ENCODE measurements at places on chromosomes 11 and 22.
A peak's percentile ranks its signal among the peaks of the same experiment; 100 is the strongest.

DNA sequence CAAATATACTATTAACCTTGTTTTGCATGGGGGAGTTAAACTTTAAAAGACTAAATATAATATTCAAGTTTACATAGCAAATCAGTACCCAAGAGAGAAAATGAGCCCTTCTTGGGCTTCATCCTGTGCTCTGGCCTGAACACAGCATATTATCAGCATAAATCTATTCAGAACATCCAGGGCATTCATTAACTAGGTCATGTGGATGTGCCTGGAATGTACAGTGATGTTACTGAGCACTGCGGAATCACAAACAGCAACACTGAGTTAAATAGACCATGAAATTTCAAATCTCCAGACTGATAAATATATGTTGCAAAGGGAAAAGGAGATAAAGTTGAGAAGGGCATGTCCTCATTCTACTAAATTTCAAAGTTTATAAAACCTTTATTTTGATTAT is 426.4 kb downstream of the AASDHPPT start:
- no peak for DNase-seq

DNA sequence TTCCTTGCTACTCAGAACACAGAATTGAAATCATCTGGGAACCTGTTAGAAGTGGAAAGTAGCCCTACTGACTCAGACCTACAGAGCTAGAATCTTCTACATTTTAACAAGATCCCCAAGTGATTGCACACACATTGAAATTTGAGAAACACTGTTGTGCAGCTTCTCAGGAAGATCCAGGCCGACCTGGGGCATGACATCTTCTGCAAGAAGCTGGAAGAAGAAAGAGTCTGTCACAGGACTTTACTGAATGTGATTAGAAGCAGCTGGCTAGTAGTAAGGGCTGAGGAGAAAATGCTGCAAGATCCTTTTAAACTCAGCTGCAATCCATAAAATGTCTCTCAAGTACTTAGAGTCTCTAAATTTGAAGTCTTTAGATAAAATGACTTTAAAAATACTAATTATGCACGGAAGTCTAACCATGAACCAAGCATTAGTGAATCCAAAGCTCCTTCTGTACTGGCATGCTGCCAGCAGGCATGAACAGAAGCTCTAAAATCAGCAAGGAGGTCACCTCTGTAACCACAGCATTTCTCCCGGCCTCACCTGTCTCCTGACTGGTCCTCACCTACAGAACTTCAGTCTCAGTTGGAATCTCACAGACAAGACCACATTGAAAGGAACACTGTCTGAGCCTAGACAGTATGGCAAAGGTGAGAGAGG is 85.0 kb downstream of the SERGEF start:
- DNase-seq: no peak

DNA sequence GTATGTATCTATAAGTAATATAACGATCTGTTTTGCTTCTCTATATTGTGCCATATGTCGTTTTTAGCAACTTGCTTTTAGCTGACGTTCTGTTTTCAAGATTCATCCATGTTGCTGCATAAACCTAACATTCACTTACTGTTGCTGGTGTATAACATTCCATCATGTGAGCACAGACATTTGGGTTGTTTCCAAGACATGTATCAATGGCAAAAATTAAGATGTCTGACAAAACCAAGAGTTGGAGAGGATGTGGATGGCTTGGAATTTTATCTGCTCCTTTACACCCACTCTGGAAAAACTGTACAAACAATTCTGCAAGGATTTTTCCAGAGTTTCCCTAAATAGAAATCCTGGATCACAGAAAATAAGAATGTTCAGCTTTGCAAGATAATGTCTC is 40.9 kb downstream of the DGCR2 start:
- no peak for DNase-seq

DNA sequence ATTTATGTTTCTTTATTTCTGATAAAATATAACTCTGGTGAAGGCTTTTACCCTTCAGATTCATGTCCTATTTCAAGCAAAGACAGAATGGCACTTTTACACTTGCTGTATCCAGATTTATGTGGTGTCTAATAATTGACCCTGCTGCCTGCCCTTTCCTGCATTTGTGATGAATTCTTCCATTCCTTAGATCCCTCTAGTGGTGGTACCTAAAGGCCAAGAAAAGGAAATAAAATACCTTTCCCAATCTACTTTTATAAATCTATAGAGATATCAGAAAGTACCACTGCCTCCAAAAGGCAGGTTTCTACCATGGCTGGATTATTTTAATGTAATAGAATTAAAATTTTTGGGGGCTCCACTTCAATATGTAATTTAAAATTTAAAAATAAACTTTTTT is 34.2 kb downstream of the CCDC81 start:
- no peak for DNase-seq

GRCh38 chr22:22698263-22698750 is 53.9 kb downstream of the GGTLC2 start:
- DNase-seq: peak; percentile 7

GRCh38 chr11:19938866-19939265 is 221.4 kb downstream of the DBX1 start:
- no peak for DNase-seq

DNA sequence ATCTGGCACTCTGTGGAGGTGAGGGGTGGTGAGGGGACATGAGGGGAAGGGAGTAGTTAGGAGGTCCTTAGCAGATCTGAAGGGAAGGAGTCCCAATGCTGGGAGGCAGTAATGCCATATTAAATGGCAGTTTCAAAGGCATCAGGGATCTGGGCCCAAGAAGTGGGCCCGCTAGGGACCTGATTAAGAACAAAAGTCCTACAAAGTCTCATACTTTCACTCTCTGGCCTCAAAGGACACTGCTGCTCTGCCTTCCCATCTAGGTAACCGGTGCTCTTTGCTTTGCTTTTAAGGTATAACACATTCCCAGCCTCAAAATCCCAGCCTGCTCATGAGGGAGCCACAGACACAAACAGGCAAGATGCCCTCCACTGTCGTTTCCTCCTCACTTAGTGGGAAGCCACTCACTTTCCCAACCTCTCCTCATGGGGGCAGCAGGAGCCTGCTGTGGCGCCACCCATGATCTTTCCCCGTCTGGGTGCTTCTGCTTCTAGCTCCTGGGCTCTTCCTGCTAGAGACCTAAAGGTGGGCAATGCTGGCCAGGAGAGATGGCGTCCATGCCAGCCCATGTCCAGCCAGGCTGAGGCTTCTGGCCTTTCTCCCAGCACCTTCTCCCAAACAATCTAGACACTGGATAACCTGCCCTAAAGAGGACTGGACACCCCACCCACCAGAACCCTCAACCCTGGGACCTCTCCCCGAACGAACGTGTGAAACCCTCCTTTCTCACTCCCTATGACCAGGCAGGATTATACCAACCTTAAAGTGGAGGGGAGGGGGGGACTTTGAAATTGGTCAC is 68.3 kb downstream of the PLEKHA7 start:
- peak; percentile 61 for DNase-seq

DNA sequence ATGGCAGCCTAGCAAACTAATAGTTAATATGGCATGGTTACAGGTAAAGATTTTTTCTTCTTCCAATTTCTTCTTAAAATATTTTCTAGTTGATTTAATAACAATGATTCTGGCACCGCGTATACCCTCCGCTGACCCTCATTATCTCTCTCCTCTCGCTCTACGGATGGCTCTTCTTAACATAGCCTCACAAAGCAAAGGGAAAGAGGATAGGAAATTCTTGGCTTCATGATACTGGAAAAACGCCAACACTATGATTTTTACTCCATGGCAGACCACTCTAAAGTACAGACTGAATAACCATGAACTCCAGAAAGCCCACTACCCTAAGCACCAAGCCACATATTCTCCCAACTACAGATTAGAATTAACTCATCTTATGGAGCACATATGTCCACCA is 6.1 kb downstream of the PI4KA start:
- no peak for DNase-seq

DNA sequence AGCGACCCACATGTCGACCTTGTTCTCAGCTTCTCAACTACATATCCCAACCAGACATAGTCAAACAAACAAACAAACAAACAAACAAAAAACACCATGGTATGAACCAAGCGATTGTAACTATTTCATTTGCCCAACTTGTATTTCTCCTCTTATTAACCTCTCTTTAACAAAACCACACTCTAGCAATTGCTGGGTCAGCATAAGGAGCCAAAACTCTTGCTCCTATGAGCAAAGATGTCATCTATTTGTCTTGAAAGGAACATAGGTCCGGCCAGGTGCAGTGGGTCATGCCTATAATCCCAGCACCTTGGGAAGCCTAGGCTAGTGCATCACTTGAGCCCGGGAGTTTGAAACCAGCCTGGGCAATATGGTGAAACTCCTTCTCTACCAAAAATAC is 145.6 kb downstream of the WT1 start:
- DNase-seq: no peak

DNA sequence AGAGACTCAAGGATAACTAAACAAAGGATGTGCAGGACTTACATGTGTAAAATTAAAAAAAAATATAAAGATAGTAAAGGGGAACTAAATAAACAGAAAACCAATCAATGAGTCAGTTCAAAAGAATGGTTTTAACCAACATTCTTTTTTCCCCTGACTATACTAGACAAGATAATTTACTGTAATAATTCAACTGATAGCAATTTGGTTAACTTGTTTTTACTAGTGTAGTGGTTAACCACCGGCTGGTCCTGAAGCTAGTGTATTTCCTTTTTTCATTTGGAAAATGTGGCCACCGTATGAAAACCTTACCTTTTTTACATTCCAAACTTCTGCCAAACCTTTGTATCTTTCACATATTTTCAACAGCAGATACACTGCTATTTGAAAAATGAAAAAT is 123.1 kb downstream of the ARHGAP42 start:
- no peak for DNase-seq

DNA sequence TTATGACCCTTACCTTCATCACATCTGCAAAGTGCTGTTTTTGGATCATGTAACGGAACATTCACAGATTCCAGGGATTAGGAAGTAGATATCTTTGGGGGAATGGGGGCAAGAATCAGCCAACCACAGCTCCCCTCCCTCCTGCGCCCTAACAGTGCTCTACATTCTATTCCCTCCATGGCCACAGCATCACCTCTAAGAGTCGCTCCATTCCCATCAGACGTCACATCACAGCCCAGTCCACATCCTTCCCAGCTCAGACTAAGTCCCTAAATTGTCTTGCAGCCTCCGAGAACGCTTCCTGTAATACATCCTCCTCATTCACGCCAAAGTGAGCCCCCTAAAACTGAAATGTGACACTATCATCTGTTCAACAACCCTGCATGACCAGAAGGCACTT is 5.9 kb downstream of the SCGB1D1 start:
- DNase-seq: no peak

GRCh38 chr11:9615031-9615451 is 41.6 kb downstream of the WEE1 start:
- no peak for DNase-seq

DNA sequence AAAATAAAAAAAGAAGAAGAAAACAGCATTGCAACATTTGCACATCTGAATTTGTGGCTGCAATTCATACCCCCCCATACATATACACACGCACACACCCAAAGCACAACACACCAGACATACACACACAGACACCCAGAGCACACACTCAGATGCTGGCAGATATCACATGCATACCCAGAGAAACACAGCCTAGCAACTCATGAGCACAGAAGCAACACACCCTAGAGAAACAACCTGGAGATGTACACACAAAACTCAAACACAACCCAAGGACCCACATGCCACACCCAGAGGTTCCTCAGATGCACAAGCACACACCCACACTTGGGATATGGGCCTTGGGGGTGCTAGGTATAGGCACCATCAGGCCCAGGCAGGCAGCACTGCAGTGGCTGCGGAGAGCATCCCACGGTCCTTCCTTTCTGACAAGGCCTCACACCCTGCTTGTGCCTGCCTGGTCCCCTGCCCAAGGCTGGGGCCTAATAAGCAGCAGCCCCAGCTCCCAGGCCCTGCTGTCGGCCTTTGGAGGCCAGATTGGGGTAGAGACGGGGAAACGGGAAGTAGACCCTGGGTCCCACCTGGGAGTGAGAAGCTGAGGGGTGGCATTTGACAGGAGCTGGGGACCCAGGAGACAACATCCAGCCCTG is 3.1 kb downstream of the CST6 start:
- no peak for DNase-seq

- no peak for DNase-seq
Measured at GRCh38 chr22:43888740-43889139, 3.1 kb downstream of the PNPLA5 start.

DNA sequence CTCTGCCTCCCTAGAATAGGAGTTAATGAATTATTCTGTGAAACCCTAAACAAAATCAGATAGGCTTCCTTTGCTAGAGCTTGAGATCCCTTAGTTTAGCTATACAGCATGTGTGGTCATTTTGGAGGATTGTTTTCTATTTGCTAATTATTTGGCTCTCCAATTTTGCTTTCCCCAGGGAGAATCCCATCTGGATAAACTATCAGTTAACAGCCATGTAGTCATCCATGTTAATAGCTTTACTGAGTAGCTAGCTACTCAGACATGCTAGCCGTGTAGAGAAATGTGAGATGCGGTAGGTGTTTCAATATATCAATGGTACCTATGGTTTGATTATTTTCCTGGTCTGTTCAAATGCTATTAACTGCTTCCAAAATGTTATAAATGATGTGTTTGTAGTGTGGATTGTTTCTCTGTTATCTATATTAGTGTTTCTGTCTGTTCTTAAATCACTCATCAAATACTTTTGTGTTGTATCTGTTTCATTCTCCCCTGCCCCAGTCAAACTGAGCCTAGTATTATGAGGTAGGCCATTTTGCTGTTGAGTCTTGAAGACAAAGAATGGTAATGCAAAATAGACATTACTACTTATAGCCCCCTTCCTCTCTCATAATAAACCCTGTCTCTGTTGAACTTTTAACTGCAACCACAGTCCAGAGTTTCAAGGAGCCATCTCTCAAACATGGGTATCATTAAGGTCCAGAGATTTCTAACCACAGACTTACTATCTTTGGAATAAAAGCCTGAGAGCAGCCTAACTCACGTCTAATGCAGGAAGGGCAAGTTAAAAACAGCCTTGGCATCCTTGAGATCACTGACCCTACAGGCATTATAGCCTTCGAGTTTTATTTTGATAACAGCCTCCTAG is 56.1 kb upstream of the GRAMD1B start:
- DNase-seq: no peak

DNA sequence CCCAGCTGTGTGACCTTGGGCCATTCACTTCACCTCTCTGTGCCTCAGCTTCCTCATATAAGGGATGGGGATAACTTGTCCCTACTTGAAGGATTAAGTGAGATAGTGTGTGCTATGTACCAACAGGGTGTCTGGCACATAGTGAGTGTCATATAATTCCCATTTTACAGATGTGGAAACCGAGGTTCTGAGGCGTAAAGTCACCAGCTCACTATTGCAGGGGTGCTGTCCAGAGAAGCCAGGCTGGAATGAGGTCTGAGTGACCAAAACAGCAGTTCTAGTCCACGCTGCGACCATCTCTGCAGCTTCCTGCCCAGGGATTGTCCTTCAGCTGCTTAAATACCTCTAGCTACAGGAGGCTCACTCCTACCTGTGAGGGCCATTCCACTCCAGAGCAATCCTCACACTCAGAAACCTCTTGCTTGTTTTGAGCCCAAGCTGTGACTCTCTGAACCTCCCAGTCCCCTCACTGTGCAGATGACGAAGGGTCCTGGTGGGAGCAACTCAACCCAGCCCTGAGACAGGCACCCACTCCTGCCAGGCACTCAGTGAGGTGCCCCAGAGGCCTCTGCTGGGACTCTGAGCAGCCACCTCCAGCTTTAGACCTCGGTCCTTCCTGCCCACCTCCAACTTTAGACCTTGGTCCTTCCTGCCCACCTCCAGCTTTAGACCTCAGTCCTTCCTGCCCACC is 5.8 kb downstream of the MB start:
- no peak for DNase-seq

- DNase-seq: no peak
Measured at GRCh38 chr11:126153972-126154371, 57.5 kb downstream of the RPUSD4 start.

Measured in activated naive CD4-positive, alpha-beta T cell treated with anti-CD3 and anti-CD28 coated beads, Interleukin-2, amount 10 ng/mL, durations not matched to agents 7 days and 5 days (primary cell).